ENCODE measurements at places on chromosomes 16 and 17.

DNA sequence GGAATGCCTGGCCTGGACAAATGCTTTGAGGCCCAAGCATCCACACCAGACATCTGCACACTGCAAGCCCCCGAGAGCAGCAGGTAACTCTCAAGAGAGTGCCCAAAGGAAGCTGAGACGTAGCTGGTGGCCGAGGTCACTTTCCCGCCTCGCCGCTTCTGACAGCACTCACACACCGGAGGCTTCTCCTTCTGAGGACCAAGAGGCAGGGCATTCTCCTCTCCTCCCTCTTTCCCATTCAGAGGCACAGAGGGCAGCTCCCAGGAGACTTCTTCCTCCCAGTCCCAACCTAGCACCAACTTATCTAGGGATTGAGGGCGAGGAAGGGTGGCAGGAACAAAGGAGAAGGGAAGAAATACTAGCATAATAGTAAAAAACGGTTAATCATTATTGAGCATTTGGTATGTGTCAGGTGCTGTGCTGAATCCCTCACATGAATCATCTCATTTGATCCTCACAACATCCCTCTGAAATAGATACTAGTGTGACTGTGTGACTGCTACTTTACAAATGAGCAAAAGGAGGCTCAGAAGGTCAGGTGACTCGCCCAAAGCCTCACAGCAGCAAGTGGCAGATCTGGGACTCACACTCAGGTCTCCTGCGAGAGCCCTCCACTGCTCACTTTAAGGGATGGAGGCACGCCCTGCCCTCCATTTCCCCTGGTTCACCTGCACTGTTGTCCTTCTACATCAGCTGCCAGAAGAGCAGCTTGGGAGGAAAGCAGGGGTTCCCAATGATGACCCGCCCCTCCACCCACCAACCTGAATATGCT is 41.8 kb downstream of the MYO18A start:
- peak overlapping the region; percentile 76 for H3K4me3 ChIP-seq
- peak overlapping the region; percentile 79 for H3K27ac ChIP-seq
- peaks cover 37% of the 10 kb centered on the region for H3K4me1 ChIP-seq
- peak; percentile 61 for DNase-seq
- no peaks in the 10 kb centered on the region for H3K27me3 ChIP-seq
- peaks cover 21% of the 10 kb centered on the region for H3K36me3 ChIP-seq

DNA sequence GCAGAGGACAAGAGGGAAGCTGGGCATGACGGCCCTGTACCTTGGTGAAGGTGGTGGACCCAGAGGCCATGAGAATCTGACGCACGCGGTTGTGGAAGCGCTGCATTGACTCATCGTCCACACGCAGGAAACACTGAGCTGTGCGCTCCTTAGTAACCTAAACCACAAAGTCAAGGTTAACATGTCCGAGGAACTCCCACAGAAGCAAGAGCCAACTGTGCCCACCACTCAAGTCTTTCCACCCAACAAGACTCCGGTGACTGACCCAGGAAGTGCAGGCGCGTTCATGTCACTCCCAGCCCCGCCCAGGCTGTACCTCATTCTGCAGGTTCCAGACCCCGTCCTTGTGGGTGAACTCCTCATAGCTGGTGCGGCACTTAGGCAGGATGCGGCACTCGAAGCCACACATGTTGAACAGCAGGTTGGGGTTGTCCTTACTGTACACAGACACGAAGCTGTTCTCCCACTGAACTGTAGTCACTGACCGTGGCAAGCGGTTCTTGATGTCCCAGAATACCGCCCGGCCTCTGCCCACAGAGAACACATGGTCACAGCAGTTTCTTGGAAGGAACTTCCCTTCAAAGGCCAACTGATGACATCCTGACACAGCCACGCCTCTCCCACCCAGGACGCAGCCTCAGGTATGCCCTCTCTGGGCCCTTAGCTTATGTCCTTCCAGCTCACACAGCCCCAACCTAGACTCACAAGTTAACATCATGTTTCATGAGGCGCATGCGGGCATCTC is 11.5 kb downstream of the PRPF8 start:
- no peak overlapping the region for H3K4me3 ChIP-seq
- no peaks in the 10 kb centered on the region for H3K27me3 ChIP-seq
- H3K4me1 ChIP-seq: no peaks in the 10 kb centered on the region
- peaks cover 98% of the 10 kb centered on the region for H3K36me3 ChIP-seq
- H3K27ac ChIP-seq: no peak overlapping the region
- peak; percentile 7 for DNase-seq

- no peak overlapping the region for H3K4me3 ChIP-seq
- peaks cover 5% of the 10 kb centered on the region for H3K4me1 ChIP-seq
- DNase-seq: no peak
- H3K27ac ChIP-seq: peak overlapping the region; percentile 93
- H3K36me3 ChIP-seq: peaks cover 3% of the 10 kb centered on the region
Measured at GRCh38 chr17:7626307-7626706, 1.3 kb downstream of the SAT2 start.

DNA sequence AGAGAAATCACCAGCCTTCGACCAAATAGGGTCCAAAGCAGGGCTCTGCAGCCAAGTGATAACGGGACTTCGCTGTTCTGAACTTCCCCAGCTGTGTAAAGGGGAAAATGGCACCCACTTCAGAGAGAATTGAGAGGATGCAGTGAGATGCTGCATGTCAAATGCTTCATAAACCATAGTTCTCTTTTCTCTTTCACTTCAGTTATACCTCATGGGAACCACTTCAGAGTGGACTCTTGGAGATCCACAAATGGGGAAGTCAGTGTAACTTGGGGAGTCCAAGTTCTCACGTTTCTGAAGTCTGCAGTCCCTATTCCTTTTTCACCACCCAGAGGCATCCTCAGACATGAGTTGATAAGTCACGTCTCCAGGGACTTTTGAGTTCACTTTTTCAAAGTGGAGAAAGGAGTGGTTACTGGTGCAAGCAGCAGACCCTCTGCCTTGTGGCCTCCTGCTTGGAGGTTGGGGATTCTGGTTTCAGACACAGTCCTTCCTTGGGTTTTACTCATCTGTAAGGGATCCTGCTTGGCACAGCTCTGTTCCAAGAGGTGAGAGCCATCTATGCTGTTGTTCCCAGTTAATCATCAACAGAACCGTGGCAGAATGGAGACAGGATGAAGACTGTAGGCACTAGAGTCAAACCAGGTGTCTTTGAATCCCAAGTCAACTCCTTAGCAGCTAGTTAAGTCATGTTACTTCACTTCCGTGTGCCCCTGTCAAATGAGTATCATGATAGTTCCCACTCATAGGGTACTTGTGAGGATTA is 123.4 kb upstream of the NOL11 start:
- no peaks in the 10 kb centered on the region for H3K36me3 ChIP-seq
- H3K27me3 ChIP-seq: no peaks in the 10 kb centered on the region
- no peak overlapping the region for H3K27ac ChIP-seq
- no peaks in the 10 kb centered on the region for H3K4me1 ChIP-seq
- no peak overlapping the region for H3K4me3 ChIP-seq

DNA sequence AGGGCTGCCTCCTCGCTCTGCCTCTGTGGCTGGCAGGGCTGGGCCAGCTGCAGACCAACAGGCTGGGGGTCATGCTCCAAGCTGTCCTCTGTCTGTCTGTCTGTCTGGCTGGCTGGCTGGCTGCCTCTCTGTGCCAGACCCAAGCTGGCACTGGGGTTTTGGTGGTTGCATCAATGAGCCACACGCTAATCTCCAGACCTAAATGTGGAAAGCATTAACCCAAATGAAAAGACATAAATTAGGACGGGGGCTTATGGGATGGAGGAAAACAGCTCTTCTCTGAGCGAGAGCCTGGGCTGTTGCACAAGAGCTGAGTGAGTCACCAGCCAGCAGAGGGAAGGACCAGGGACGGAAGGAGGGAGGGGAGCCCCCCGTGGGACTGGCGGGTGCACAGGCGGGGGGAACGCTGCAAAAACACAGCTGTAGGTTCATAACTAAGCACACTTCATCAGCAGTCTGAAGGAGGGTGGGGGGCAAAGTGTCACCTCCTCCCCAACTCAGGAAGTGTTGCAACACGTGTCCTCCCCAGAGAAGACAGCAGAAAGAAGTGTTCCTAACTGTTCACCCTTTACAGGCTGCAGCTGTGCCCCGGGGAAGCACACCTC is 83.4 kb downstream of the GAS7 start:
- peak overlapping the region; percentile 38 for H3K27ac ChIP-seq
- peak overlapping the region; percentile 29 for H3K4me3 ChIP-seq

DNA sequence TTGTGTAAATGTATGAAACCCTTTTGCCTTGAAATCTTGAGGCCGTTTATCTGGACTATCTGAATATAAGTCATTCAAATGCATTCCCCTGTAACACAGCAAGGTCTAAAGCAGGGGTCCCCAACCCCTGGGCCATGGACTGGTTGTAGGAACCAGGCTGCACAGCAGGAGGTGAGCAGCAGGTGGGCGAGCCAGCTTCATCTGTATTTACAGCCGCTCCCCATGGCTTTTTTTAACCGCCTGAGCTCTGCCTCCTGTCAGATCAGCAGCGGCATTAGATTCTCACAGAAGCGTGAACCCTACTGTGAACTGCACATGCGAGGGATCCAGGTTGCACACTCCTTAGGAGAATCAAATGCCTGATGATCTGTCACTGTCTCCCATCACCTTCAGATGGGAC is 24.1 kb downstream of the DNAH3 start:
- no peaks in the 10 kb centered on the region for H3K4me1 ChIP-seq
- no peak overlapping the region for H3K27ac ChIP-seq
- H3K36me3 ChIP-seq: no peaks in the 10 kb centered on the region
- no peak for DNase-seq

DNA sequence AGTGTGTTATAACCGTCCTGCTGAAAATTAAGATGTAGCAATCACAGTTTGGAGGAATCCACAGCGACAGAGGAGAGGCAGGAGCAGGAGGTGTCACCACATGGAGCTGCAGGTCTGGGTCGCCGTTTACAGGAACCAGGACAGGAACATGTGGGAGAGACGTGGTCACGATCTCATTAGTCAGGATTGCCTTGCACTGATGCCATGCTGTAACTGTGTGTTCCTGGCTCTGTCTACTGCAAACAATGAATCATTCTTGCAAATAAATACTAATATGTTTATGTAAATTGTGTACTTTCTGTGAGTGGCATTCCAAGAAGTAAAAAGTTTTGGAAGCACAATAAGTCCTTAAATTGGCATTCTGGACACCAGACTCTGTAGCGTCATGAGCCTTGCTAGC is 271.8 kb downstream of the CPPED1 start:
- no peak overlapping the region for H3K4me3 ChIP-seq
- DNase-seq: no peak
- H3K4me1 ChIP-seq: peaks cover 34% of the 10 kb centered on the region
- H3K36me3 ChIP-seq: no peaks in the 10 kb centered on the region
- no peaks in the 10 kb centered on the region for H3K27me3 ChIP-seq

- no peak for DNase-seq
- no peaks in the 10 kb centered on the region for H3K4me1 ChIP-seq
- H3K36me3 ChIP-seq: no peaks in the 10 kb centered on the region
- no peak overlapping the region for H3K27ac ChIP-seq
- no peak overlapping the region for H3K4me3 ChIP-seq
Measured at GRCh38 chr17:72691586-72691985, 400.9 kb downstream of the SLC39A11 start.

DNA sequence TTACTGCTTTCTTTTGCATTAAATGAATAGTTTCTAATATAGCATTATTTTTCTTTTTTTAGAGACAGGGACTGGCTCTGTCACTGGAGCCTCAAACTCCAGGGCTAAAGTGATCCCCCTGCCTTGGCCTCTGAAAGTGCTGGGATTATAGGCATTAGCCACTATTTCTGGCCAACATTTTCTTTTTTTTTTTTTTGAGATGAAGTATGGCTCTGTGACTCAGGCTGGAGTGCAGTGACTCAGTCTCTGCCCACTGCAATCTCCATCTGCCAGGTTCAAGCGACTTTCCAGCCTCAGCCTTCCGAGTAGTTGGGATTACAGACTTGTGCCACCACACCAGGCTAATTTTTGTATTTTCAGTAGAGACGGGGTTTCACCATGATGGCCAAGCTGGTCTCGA is 2.0 kb upstream of the DUXB start:
- H3K36me3 ChIP-seq: no peaks in the 10 kb centered on the region
- DNase-seq: no peak
- no peak overlapping the region for H3K4me3 ChIP-seq
- no peaks in the 10 kb centered on the region for H3K27me3 ChIP-seq
- no peaks in the 10 kb centered on the region for H3K4me1 ChIP-seq

DNA sequence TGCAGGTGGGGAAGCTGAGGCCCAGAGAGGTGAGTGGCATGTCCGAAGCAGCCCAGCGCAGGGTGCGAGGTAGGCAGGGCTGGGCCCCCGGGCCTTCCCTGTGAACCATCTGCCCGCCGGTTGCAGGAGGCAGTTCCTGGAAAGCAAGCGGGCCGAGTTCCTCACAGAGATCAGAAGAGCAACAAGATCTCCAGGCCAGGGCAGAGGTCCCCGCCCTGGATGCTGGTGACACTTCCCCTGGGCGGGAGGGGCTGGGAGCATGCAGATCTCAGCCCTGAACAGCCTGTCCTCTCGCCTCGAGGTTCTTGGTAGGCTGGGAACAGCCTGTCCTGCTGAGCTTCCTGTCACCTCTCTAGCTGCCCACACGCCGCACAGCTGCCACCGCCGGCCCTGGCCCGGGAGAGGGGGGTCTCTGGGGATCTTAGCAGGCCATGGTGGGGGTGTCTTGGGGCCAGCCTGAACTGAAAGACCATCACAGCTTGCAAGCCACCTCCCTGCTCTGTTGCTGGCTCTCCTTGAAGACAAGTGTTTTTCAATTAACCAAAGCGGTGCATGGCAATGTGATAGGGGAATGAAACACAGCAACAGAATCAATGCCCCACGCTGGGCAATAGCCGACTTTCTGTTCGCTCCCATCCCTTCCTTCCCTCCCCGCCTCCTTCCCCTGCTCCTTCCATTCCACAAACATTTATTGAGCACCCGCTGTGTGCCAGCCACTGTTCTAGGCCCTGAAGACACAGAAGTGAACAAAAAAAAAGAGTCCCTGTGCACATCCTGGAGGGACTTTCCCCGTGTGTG is 31.7 kb downstream of the SOCS1 start:
- DNase-seq: peak; percentile 48
- H3K27ac ChIP-seq: peak overlapping the region; percentile 91
- no peaks in the 10 kb centered on the region for H3K36me3 ChIP-seq
- H3K4me3 ChIP-seq: peak overlapping the region; percentile 49

DNA sequence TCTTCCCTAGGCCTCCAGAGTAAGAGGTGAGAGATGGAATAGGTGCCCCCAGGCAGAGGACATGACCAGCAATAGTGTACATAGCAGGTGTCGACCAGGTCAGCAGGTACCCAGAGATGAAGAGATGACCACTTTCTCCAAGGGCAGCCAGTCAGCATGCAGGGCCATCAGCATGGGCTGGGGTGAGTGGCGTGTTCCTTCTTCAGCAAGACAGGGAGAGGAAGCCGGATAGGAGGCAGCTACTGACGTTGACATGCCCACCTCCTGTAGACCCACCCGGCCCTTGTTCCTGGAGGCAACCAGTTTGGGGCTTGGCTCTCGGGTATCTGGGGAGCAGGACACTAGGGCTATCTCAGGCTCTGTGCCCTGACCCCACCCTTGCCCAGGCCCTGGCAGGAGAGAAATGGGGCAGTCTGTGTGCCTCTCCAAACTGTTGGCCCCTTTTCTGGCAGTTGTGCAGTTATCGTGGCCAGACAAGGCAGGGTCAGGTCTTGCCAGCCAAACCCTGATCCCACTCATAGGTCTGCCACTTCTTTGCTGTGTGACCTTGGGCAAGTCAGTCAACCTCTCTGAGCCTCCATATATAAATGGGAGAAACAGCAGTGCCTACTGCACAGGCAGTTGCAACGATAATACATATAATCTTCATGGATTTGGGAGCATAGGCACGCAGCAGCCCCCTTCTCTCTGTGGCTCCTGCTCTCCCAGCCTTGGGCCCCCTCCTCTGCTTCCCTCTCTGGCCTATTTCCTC is 1.4 kb upstream of the NDRG4 start:
- H3K27me3 ChIP-seq: no peaks in the 10 kb centered on the region

GRCh38 chr16:11582157-11582814 is 4.4 kb downstream of the LITAF start:
- H3K4me3 ChIP-seq: peak overlapping the region; percentile 31
- H3K27me3 ChIP-seq: no peaks in the 10 kb centered on the region
